ENCODE measurements at places on chromosomes 1 and 21. TPM values are rescaled to one million over a fixed set of nuclear protein-coding genes. Genes with fewer than 3 reads are reported as not detected.
A peak's percentile ranks its signal among the peaks of the same experiment; 100 is the strongest.

- peaks cover 16% of the 10 kb centered on the region for H3K4me1 ChIP-seq
- no peak overlapping the region for H3K27ac ChIP-seq
- DNase-seq: no peak
- H3K27me3 ChIP-seq: peaks cover 66% of the 10 kb centered on the region
- no peak overlapping the region for H3K4me3 ChIP-seq
Measured at GRCh38 chr1:115838431-115839028, 2.4 kb downstream of the NHLH2 start.

DNA sequence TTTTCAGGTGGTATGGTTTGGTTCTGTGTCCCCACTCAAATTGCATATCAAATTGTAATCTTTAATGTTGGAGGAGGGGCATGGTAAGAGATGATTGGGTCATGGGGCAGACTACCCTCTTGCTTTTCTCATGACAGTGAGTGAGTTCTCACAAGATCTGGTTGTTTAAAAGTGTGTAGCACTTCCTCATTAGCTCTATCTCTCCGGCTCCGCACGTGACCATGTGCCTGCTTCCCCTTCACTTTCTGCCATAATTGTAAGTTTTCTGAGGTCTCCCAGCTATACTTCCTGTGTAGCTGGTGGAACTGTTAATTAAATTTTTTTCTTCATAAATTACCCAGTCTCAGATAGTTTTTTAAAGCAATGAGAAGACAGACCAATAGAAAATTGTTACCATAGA lies 843.2 kb downstream of the AMY1C start:
- H3K36me3 ChIP-seq: no peaks in the 10 kb centered on the region
- DNase-seq: peak; percentile 17
- no peak overlapping the region for H3K4me3 ChIP-seq
- H3K27me3 ChIP-seq: no peaks in the 10 kb centered on the region
- no peaks in the 10 kb centered on the region for H3K4me1 ChIP-seq

DNA sequence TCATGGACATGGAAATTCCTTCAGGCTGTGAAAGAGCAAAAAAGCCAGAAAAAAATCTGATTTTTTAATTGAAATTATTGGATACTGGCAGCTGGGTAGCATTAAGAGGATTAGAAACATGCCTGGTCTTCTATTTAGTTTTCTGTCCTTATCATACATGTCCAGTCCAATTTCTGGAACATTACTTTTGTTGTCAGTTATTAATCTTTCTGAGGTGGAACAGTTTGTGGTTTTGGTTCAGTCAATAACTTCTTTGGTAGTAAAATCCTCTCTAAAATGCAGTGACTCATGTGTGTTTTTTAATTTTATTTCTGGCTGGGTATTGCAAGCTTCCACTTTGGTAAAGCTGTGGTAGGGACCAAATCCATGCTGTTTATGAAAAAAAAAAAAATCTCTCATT lies 687.0 kb upstream of the ADGRL2 start:
- no peak overlapping the region for H3K4me3 ChIP-seq
- no peak for DNase-seq
- H3K36me3 ChIP-seq: no peaks in the 10 kb centered on the region
- no peaks in the 10 kb centered on the region for H3K4me1 ChIP-seq
- H3K27ac ChIP-seq: no peak overlapping the region

S100A14 gene
- total RNA-seq: 0.18 TPM

MAP3K21 gene
- 0.18 TPM for total RNA-seq

PTGS2 gene
- total RNA-seq: 1.1 TPM

SPATA1 gene
- 1.8 TPM for total RNA-seq
